GM13976 (cell line): ENCODE measurements at places on chromosomes 11 and 22.

GRCh38 chr22:50665738-50666137 is 6.9 kb upstream of the SHANK3 start:
- DNase-seq, result peak; percentile 34

- DNase-seq, result no peak
These were observed 137.5 kb downstream of the FAM76B start for GRCh38 chr11:95652002-95652472.

- DNase-seq, result no peak
These were observed 89.5 kb downstream of the CWC15 start for GRCh38 chr11:94883878-94884277.

DNA sequence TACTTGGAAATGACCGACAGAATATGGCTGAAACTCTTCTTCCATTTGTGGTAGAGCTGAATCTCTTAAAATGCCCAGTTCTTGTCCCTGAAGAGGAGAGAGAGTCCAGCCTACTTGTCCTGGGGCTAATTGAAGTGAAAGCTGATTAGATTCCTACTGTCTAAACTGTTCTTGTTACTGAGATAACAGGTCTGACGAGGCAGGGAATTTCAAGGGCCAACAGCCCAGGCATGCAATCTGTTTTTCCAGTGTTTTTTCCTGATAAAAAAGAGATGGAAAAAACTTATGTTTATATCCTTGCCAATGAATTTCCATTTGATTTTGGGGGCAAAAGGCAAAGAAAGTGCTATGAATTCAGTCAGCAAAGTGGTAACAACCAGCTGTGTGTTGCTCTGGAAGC is 195.5 kb downstream of the ETS1 start:
- no peak for DNase-seq

GRCh38 chr22:46017166-46017565 is 40.2 kb upstream of the WNT7B start:
- DNase-seq, result no peak

- DNase-seq, result peak; percentile 58
These were observed 34.7 kb downstream of the NECTIN1 start for GRCh38 chr11:119694334-119694733.

DNA sequence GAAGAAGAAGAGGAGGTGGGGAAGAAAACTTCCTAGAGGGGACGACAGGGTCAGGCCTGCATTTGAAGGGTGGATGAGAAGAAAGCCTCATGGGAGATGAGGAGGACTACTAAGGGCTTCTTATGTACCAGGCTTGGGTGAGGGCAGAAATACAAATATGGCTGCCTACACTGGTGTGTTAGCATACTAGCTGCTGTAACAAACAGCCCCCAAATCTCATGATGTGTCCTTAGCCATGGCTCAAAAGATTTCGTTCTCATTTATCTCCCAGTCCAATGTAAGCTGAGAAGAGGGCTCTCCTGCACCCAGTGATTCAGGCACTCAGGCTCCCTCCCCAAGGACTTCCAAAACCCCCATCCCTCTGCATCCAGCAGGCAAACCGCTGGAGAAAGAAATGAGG is 11.6 kb upstream of the MB start:
- DNase-seq, result no peak

DNA sequence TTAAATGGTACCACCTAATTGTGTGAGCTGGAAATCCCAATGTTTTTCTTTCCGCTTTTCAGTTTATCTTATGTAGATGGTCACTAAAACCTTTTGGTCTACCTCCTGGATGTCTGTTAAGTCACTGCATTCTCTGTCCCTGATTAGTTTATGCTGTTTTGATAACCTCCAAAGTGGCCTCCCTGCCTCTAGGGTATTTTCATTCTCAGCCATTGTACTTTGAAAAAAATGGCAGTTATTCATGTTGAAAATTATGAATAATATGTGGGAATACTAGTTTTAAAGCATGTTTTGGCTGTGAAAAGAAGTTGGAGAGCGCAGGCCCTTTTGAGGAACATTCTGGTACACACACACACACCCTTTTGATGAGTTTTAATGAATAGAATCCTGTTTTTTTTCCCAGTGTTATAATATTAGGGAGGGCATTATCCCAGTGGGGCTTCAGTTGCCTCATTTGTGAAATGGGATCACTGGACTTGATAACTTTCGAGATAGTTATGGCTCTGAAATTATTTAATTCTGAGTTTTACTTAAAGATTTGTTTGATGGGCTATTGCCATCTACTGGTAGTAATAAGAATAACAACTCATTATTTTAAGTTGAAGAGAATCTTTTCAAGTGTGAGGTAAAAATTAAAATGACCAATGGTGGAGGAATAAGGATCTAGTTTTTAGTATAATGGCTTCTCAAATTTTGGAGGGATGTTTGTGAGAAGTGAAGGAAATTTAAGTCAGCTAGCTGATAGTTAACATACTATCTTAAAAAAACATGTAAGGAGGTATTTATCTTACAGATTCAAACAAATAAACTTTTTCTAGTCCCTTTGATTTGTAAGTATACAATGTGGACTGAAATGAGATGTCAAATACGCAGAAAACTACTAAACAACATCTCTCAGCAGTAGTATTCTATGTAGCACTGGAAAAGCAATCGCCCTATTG is 3.9 kb downstream of the FDX1 start:
- peak; percentile 41 for DNase-seq
